Occipital lobe (tissue), 3 donors: ENCODE measurements at places on chromosomes 3 and 15.

- DNase-seq: no peak
Observed at GRCh38 chr3:190279690-190280089, 42.6 kb downstream of the CLDN1 start.

- DNase-seq: no peak
Observed at GRCh38 chr3:126888186-126888760, 94.6 kb upstream of the PLXNA1 start.

- DNase-seq: no peak
Observed at GRCh38 chr3:145869958-145870357, 291.0 kb downstream of the PLOD2 start.

DNA sequence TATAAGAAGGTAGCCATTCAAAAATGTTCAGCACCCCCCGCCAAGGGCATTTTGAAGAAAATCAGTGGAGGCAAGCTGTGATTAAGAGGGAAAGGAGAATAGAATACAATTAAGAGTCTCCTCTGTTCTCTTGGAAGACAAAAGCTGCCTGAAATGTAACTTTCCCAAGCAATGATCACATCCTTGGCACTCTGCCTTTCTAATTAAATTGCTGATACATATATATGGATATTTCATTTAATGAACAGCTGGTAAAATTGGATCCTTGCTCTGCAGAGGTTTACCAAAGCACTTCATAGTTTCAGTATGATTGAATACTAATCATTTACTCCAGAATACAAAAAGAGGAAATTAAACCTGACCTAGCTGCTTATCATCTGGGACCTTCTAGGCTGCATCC, 10.4 kb downstream of the COL6A6 start:
- DNase-seq: no peak

GRCh38 chr3:72768936-72769335, 79.3 kb downstream of the SHQ1 start:
- no peak for DNase-seq

DNA sequence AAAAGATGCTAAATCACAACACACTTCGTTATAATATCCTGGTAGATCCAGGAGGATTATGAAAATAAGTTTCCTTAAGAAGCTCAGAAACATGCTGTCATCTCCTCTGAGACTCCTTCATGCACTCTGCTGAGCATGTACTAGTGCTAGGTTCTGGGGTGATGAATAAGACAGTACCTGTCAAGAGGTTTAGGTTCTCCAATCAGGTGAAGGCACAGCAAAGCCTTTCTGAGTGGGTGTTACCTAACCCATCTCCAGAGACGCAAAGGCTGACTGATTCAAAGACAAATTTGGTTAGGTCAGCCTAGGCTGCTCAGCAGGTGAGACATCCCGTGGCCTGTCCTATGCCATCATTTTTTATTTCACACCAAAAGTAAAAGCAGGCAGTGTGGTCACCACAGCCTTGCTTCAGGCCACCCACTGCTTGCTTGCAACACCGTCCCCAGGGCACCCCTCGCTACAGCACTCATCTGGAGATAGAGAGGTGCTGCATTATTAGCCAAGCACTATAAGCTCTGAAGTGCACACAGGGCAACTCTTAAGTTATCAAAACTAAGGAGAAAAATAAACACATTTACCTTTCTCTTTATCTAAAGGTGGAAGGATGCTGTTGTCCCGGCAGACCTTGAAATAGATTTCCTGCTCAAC, 117.2 kb downstream of the TJP1 start:
- no peak for DNase-seq

GRCh38 chr3:43142472-43142871, 36.6 kb upstream of the POMGNT2 start:
- DNase-seq: no peak

DNA sequence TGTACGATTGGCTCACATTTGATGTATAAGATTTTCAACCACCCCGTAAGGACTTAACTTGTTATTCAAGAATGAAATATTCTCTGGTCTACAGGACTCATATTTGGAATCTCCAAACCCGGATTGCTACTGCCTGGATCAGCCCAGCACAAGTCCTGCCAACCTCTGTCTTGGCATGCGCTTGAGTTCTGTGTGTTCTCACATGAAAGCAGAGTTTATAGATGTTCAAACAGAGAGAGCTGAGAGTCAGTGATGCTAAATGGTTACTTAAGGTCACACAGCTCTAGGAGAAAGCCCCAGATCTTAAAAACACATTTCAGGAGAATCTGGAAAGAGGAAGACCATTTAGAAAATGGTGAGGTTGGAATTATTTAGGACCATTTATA, 268.0 kb upstream of the TBL1XR1 start:
- no peak for DNase-seq

DNA sequence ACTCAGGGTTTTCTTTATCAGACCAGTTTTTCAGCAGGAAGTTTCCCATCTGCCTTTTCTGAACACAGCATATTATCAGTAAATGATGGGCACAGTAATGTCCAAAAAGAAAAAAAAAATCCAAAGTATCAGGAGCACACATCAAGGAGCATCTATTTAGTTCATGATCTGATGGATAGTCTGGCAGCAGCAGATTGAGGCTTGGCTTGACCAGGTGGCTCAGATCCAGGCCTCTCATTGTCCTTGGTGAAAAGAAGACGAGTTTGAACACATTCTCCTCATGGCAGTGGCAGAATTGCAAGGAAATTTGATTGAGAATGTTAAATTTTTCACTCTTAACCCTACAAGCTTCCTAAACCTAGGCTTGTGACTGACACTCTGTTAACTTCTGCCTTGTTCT, 192.9 kb downstream of the OXSM start:
- DNase-seq: no peak

- no peak for DNase-seq
Observed at GRCh38 chr3:143840636-143841035, 7.6 kb downstream of the SLC9A9 start.
